ENCODE measurements at places on chromosomes 5 and 9. TPM values are rescaled to one million over a fixed set of nuclear protein-coding genes. Genes with fewer than 3 reads are reported as not detected.

DNA sequence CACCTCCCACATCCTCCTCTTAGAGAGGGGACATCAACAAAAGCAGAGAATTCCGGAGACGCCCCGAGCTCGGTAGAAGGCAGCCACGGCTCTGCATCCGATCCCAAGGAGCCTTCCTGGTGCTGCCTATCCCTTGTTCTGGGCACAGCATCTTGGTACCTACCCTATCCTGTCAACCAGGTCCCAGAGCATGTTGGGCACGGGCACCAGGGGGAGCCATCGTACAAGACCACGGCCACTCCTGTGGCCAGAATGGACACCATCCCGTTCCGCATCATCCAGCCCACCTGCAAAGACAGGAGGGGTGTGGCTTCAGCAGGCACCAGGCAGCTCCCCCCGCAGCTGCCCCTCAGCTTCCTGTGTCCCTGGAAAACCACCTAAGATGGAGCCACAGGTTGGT, 62.7 kb upstream of the ZNF354A start:
- peaks cover 5% of the 10 kb centered on the region for H3K4me1 ChIP-seq
- no peak overlapping the region for H3K4me3 ChIP-seq
- no peaks in the 10 kb centered on the region for H3K36me3 ChIP-seq
- DNase-seq, result no peak

Gene KIAA0825
- 5.8 TPM for total RNA-seq

- H3K4me3 ChIP-seq, result no peak overlapping the region
- DNase-seq, result no peak
- no peaks in the 10 kb centered on the region for H3K36me3 ChIP-seq
- no peaks in the 10 kb centered on the region for H3K4me1 ChIP-seq
- H3K27ac ChIP-seq, result no peak overlapping the region
These were observed 186.0 kb upstream of the KLF4 start for GRCh38 chr9:107675351-107676259.

DNA sequence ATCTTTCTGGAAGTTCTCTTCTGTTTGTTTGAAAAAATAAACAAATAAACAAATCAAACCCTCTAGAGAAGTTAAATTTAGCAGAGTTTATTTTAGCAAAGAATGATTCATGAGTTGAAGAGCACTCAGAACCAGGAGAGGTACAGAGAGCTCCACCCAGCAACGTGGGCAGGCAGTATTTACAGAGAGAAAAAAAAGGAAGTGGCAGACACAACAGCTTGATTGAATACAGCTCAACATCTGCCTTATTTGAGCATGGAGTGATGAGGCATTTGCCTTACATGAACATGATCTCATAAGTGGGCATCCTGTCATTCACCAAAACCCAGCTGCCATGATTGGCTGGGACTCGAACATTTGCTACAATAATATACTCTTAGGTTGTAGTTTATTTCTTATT, 381.6 kb upstream of the ADAMTS16 start:
- H3K4me1 ChIP-seq, result peaks cover 6% of the 10 kb centered on the region
- DNase-seq, result no peak
- H3K27ac ChIP-seq, result no peak overlapping the region
- H3K4me3 ChIP-seq, result no peak overlapping the region

All from progenitor cell of endocrine pancreas (in vitro differentiated cells).